ENCODE measurements at places on chromosomes 1 and 21.

DNA sequence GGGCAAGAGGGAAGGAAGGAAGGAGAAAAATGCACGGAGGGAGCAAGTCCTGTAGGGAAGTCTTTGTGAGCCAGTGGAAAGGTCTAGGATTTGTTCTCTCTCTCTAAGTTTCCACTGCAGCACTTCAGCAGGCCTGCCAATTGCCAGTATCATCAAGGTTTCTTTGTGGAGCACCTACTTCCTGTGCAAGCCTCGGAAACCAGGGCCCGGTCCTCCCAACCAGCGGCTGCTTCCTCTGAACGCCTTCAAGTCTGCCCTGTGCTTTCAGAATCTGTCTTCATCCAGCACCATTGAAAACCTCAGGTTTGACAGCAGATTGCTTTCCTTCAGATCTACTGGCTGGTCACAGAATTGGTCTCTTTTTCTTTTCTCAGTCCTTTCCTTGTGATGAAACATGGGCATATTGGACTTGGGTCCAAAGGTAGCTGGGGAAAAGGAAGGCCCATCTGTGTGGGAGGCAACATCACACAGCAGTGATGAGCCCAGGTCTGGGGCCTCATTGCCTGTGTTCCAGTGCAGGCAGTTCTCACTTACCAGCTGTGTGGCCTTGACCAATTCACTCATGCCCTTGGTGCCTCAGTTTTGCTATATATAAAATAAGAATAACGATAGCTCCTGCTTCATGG is 144.5 kb downstream of the SEC16B start:
- DNase-seq: no peak

DNA sequence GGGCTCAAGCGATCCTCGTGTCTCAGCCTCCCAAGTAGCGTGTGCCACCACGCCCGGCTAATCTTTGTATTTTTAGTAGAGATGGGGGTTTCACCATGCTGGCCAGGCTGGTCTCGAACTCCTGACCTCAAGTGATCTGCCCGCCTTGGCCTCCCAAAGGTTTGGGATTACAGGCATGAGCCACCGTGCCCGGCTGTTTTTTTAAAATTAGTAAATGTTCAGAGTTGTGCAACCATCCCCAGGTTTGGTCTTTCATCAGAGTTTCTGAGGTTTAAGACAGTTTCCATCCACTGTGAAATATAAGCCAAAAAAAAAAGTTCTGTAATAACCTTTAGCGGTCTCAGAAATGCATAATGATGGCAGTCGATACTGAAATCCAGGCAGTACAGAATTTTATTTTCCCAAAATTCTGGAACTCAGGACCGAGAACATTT is 550 bp upstream of the SYT11 start:
- DNase-seq: no peak

DNA sequence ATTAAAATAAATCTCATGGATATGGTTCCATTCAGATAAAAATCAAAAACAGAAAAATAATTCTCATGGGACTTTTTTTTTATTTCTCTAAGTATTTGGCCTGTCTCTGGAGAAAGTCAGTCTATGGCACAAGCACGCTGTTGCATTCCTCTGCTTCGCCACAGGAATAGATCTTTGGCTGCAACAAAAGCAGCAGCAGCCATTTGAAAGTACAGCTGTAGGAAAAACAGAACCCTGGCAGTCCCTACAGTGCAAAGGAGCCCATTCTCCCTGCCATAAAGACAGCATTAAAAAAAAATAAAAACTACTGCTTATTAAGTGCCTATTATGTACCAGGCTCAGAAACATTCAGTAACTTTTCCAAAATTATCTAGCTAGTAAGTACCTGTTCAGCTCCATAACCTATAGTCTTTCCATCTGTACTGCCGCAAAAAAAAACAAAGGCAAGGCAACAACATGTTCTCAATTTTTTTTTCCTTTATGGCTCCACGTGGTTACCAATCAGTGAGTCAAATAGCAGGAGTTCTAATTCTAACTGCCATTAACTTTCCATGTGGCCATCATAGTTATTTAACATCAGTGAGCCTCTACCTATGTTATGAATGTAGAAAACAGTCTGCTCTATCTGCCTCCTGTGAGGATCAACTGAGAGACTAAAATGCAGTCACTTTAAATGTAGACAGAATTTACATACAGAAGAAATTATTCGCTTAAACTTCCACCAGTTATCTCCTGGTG is 22.7 kb downstream of the SLC35D1 start:
- DNase-seq: no peak

DNA sequence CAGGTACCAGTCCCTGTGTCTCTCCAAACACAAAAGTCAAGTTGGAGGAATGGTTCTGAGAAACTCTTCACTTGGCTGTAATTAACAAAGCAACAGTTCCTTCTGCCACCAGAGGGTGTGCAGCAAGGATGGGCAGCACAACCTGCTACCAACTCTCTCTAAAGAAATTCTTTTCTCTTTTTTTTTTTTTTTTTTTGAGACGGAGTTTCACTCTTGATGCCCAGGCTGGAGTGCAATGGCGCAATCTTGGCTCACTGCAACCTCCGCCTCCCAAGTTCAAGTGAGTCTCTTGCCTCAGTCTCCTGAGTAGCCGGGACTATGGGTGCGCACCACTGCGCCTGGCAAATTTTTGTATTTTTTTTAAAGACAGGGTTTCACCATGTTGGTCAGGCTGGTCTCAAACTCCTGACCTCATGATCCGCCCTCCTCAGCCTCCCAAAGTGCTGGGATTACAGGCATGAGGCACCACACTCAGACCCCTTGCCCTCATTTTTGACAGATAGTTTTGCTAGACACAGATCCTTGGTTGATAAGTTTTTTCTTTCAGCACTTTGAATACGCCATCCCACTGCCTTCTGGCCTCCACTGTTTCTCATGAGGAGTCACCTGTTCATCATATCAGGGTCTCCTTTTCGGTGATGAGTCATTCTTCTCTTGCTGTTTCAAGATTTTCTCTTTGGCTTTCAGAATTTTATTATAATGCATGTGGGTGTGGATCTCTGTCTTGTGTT is 12.1 kb upstream of the DEGS1 start:
- DNase-seq: no peak

DNA sequence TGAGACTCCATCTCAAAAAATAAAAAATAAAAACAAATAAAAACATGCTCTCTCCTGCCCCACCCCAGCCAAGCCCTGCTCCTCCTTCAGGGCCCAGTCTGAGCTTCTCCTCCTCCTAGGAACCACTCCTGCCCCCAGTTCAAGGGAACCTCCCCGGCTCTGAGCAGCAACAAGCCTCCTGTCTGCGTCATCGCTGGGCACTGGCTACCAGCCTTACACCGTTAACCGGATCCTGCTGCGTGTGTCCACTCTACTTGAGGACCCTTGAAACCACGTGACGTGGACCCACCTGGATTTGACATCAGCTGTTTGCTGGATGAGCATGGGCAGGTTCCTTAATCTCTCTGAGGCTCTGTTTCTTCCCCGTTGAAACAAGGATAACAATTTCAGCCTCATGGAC is 1.6 kb upstream of the TAS1R2 start:
- DNase-seq: no peak

- no peak for DNase-seq
These were observed 146.2 kb upstream of the IRF2BP2 start for GRCh38 chr1:234756066-234756774.

DNA sequence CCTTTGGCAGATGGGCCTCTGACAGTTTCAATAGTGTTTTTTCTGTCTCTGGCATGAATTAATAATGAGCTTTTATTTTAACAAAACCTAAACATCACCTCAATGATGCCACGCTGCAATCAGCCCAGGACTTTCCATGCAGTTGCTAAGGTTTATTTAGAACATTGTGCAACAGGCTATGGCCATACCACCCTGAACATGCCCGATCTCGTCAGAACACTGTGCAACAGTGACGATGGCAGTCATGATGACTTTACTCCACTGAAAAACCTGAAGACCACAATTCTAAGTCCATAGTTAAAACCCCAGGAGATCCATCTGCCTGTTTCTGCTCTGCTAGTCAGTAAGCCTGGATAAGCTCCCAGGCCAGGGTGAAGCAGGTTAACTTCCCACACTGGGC is 310.0 kb downstream of the PBX1 start:
- no peak for DNase-seq

GRCh38 chr1:160639652-160640051 is 7.2 kb downstream of the SLAMF1 start:
- no peak for DNase-seq

GRCh38 chr1:172500207-172500606 is 32.7 kb upstream of the SUCO start:
- DNase-seq: no peak

- no peak for DNase-seq
These were observed 357.0 kb upstream of the NCAM2 start for GRCh38 chr21:20641241-20641640.

- no peak for DNase-seq
These were observed 19.7 kb upstream of the ADGRB2 start for GRCh38 chr1:31783846-31784245.

DNA sequence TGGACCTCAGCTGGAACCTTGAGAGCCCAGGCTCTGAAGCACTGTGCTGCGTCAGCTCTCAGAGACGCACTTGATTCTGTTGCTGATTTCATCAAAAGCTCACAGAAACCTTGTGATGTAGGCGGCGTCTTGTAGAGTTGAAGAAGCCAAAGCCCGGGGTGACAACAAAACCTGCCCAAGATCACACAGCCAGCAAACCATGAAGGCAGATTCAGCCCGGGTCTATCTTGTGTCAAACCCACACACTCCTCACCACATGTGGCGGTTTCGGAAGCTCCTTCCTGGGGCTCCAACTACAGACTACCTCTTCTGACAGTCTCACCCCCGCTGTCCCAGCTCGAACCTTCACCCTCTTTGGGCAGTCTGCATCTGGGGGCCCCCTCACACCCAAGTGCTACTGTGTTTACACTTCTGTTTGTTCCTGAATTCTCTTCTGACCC is 50.4 kb downstream of the TENT5C start:
- DNase-seq: no peak

- no peak for DNase-seq
These were observed 124.1 kb downstream of the POU2F1 start for GRCh38 chr1:167344615-167345385.

DNA sequence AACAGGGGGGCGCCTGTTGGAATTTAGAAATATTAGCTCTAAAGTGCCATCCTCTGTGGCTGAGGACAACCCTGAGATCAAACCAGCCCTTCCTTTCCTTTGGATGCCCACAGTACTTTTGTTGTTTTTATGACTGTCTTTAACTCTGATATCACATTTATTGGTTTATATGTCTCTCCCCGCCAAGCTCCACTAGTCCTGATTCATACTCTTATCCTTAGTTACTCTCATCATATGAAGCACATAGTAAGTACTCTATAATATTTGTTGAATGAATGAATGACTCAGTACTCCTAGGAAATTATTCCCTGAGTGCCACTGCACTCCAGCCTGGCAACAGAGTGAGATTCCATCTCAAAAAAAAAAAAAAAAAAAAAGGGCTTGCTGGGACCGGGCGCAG is 22.6 kb upstream of the NRDC start:
- peak; percentile 7 for DNase-seq

DNA sequence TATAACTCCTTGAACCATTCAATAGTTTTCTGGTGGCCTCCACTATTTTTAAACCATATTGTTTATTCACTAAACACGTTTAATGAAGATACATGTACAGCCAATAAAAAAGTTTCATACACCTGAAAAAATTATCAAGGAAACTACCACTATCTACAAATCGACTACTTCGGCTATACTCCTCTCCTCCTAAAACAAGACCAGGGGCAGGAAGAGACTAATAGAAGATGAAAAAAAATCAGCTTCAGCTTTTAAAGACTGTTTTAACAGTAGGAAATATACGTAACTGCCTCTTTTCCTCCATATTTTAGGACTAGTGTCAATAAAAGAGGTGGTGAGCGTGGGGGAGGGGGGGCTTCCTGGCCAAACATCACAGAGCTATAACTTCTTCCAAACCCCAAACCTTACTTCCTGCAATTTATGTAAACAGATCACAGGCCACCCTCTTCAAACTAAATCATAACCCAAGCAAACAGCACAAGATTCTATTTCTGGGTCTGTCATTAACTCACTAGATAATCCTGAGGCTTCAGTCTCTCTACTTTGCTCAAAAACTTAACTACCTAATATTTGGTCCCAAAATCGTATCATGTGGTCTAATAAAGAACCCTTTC is 15.1 kb downstream of the FOXJ3 start:
- no peak for DNase-seq

- DNase-seq: no peak
These were observed 50.9 kb downstream of the HUNK start for GRCh38 chr21:31923756-31924155.

- no peak for DNase-seq
These were observed 87.9 kb downstream of the SSBP3 start for GRCh38 chr1:54318246-54318814.

DNA sequence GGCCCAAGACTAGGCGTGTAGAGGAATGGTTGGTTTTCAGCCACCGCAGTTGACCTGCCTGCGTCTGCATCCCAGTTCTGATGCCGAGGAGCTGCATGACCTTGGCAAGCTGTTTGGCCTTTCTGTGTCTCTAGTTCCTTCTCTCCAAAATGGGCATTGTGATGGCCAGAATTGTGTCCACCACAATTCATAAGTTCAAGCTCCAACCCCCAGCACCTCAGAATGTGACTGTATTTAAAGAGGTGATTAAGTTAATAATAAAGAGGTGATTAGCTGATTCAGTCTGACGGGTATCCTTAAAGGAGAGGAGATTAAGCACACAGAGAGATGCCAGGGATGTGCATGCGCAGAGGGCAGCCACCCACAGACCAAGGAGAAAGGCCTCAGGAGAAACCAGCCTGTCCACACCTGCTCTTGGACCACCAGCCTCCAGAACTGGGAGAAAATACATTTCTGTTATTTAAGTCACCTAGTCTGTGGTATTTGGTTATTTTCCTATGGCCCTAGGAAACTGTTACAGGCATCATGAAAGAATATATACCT is 28.5 kb downstream of the MAB21L3 start:
- DNase-seq: no peak

- DNase-seq: no peak
These were observed 213.5 kb upstream of the MAP1LC3C start for GRCh38 chr1:242212401-242212800.

DNA sequence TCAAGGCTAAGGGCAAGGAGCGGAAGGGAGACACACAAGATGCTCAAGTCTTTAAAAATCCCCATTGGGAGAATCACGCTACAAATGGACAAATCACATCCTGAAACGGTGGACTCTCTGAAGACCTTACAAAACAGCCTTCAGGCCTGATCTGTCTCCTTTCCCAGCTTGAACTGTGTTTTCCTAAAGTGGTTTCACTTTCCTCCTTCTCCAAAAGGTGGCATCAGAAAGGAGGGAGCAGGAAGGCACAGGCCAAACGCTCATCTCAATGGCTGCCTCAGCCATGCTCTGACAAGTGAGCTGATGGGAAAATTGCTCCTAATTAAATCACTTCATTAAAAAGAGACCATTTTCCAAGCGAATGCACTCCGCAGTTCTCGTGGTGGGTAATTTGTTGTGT is 47.7 kb downstream of the UTP25 start:
- peak; percentile 82 for DNase-seq
